ENCODE measurements at places on chromosomes 12 and 14. TPM values are rescaled to one million over a fixed set of nuclear protein-coding genes. Genes with fewer than 3 reads are reported as not detected.

GRCh38 chr12:93078577-93078976, 149.5 kb upstream of the EEA1 start:
- H3K4me1 ChIP-seq: peaks cover 11% of the 10 kb centered on the region
- no peaks in the 10 kb centered on the region for H3K27me3 ChIP-seq
- H3K27ac ChIP-seq: no peak overlapping the region
- H3K36me3 ChIP-seq: no peaks in the 10 kb centered on the region
- DNase-seq: no peak
- no peak overlapping the region for H3K4me3 ChIP-seq

- H3K36me3 ChIP-seq: no peaks in the 10 kb centered on the region
- DNase-seq: no peak
- H3K4me3 ChIP-seq: no peak overlapping the region
- no peaks in the 10 kb centered on the region for H3K27me3 ChIP-seq
Measured at GRCh38 chr14:31962920-31963319, 114.2 kb upstream of the ARHGAP5 start.

GRCh38 chr12:74286254-74286653, 251.4 kb upstream of the ATXN7L3B start:
- H3K4me3 ChIP-seq: no peak overlapping the region
- DNase-seq: no peak
- H3K27me3 ChIP-seq: no peaks in the 10 kb centered on the region
- peaks cover 17% of the 10 kb centered on the region for H3K4me1 ChIP-seq
- no peaks in the 10 kb centered on the region for H3K36me3 ChIP-seq

DNA sequence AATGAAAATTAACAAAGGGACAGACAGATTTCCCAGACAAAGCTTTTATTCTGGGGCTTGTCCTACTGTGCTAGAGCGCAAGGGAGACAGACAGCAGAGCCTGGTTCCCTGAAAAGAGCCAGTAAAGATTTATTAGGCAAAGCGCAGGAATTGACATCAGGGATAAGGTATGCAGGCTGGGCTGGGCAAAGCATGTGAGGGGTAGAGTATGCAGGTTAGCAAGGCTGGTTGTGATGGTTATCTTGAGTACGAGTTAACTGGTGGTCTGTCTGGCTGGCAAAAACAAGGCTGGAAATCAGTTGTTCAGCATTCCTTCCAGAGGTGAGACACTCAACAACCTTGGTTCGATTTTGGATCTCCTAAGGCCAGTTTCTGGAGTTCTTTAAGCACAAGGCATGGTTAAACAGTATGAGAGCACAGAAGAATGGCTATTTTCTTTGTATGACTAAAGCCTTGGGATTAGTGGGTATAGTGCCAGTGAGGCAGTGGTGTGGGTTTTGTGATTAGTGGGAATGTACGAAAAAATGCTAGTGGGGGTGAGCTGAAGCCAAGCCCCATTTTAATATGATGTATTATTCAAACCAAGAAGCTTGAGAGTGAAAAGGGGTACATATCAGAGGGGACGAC, 30.9 kb downstream of the BTBD7 start:
- peak overlapping the region; percentile 62 for H3K27ac ChIP-seq
- H3K36me3 ChIP-seq: no peaks in the 10 kb centered on the region
- H3K4me3 ChIP-seq: no peak overlapping the region
- peaks cover 9% of the 10 kb centered on the region for H3K4me1 ChIP-seq

Gene ZC2HC1C
- total RNA-seq: 9.5 TPM

- no peaks in the 10 kb centered on the region for H3K36me3 ChIP-seq
- H3K4me3 ChIP-seq: peak overlapping the region; percentile 94
- DNase-seq: no peak
- peaks cover 21% of the 10 kb centered on the region for H3K4me1 ChIP-seq
- H3K27me3 ChIP-seq: no peaks in the 10 kb centered on the region
- H3K27ac ChIP-seq: no peak overlapping the region
Measured at GRCh38 chr14:93114713-93115068, 1.0 kb downstream of the ITPK1 start.

Gene OTUB2
- total RNA-seq: 7.7 TPM

- no peaks in the 10 kb centered on the region for H3K36me3 ChIP-seq
- no peak for DNase-seq
- H3K27ac ChIP-seq: no peak overlapping the region
- H3K4me3 ChIP-seq: no peak overlapping the region
Measured at GRCh38 chr14:104230946-104231345, 92.6 kb downstream of the KIF26A start.

Gene PTPRR
- 3.1 TPM for total RNA-seq

DNA sequence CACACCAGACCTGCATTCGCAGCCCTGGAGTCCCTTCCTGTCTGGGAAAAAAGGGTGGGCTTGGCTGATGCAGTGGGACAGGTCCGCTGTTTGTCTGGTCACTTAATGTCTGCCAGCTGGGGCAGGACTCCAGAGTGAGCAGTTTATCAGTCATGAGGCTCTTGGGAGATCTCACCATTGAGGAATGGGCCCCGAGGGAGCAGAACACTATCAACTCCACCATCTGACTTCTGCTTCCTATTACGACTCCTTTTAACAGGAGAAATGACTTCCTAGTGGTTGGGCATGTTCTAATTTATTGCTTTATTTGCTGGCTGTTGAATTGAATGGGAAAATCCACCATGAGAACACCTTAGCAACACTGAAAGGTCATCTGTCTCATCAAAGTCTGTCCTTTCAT, 182.5 kb upstream of the RASSF8 start:
- peak overlapping the region; percentile 38 for H3K27ac ChIP-seq
- DNase-seq: peak; percentile 87
- no peaks in the 10 kb centered on the region for H3K36me3 ChIP-seq
- H3K4me3 ChIP-seq: no peak overlapping the region
- H3K27me3 ChIP-seq: no peaks in the 10 kb centered on the region

- no peak for DNase-seq
- H3K4me1 ChIP-seq: peaks cover 2% of the 10 kb centered on the region
- H3K27ac ChIP-seq: no peak overlapping the region
- no peak overlapping the region for H3K4me3 ChIP-seq
- no peaks in the 10 kb centered on the region for H3K36me3 ChIP-seq
Measured at GRCh38 chr14:93987376-93987775, 9.7 kb upstream of the CCDC197 start.

Gene CRY1
- 32.0 TPM for total RNA-seq

Gene KRT75
- total RNA-seq: 38.5 TPM

Gene KLHL33
- 0.17 TPM for total RNA-seq

GRCh38 chr14:103686831-103687485, 28.3 kb downstream of the XRCC3 start:
- H3K27ac ChIP-seq: no peak overlapping the region

DNA sequence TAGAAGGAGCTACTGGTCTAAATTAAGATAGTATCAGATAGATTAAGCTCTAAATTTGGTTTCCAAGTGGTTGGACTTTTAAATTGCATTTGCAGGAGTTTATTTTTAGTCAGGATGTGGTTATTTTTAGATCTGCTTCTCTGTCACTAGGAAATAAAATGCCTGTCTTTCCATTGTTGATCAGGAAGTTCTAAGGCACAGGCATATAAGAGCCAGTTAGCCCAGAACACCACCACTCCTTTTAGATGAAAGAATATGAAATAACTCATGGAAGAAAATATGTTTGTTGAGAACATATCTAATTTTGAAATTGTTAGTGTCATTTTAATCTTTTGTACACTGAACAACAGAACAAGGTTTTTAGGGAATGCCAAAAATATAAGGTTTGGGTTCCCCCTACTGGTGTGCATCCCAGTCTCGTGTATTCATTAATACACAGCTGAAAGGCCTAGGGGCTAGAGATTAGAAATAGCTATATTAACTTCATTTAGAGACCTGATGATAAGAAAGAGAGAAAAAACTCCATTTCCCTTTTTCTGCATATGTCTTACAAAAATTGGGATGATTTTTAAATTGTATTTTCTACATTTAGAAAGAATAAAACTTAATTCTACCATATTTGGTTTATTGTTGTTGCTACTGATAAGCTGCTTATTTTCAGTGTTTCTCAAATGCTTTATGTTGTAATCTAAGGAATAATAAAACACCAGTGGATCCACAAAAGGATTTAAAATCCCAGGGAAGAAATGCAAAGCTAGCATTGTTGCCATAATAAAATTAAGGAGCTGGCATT, 67.2 kb downstream of the RIC8B start:
- DNase-seq: peak; percentile 71
- H3K36me3 ChIP-seq: peaks cover 17% of the 10 kb centered on the region
- no peak overlapping the region for H3K27ac ChIP-seq
- no peaks in the 10 kb centered on the region for H3K27me3 ChIP-seq
- H3K4me1 ChIP-seq: peaks cover 25% of the 10 kb centered on the region
- no peak overlapping the region for H3K4me3 ChIP-seq

- no peak overlapping the region for H3K4me3 ChIP-seq
- no peak for DNase-seq
- H3K36me3 ChIP-seq: no peaks in the 10 kb centered on the region
- H3K27me3 ChIP-seq: no peaks in the 10 kb centered on the region
- peaks cover 70% of the 10 kb centered on the region for H3K4me1 ChIP-seq
- peak overlapping the region; percentile 95 for H3K27ac ChIP-seq
Measured at GRCh38 chr12:12806784-12807516, 6.2 kb upstream of the DDX47 start.

DNA sequence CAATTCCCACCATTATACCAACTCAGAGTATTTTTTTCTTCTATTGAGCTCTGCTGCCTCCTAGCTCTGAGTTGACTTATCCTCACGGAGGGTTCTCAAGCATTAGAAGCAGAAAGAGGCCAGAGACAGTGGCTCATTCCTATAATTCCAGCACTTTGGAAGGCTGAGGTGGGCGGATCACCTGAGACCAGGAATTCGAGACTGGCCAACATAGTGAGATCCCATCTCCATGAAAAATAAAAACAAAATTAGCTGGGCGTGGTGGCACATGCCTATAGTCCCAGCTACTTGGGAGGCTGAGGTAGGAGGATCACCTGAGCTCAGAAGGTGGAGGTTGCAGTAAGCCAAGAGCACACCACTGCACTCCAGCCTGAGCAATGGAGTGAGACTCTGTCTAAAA, 21.0 kb downstream of the HPD start:
- H3K4me3 ChIP-seq: no peak overlapping the region
- 0 out of 2 replicates have a peak, but pooled peaks cover 4% of the 10 kb centered on the region for H3K4me1 ChIP-seq
- no peak for DNase-seq
- H3K27me3 ChIP-seq: no peaks in the 10 kb centered on the region
- H3K36me3 ChIP-seq: no peaks in the 10 kb centered on the region

GRCh38 chr12:1924996-1925683, 6.7 kb upstream of the CACNA2D4 start:
- H3K36me3 ChIP-seq: no peaks in the 10 kb centered on the region
- no peaks in the 10 kb centered on the region for H3K4me1 ChIP-seq
- peaks cover 24% of the 10 kb centered on the region for H3K27me3 ChIP-seq
- no peak overlapping the region for H3K27ac ChIP-seq
- H3K4me3 ChIP-seq: no peak overlapping the region

GRCh38 chr12:108700833-108701541, 30.3 kb downstream of the CORO1C start:
- H3K36me3 ChIP-seq: peaks cover 55% of the 10 kb centered on the region
- H3K27ac ChIP-seq: no peak overlapping the region
- H3K27me3 ChIP-seq: no peaks in the 10 kb centered on the region
- DNase-seq: no peak

GRCh38 chr12:109554761-109555160, 18.5 kb downstream of the MMAB start:
- H3K27ac ChIP-seq: no peak overlapping the region
- no peaks in the 10 kb centered on the region for H3K36me3 ChIP-seq
- H3K4me3 ChIP-seq: no peak overlapping the region
- H3K27me3 ChIP-seq: no peaks in the 10 kb centered on the region
- no peak for DNase-seq

- H3K27ac ChIP-seq: no peak overlapping the region
- no peaks in the 10 kb centered on the region for H3K36me3 ChIP-seq
- peaks cover 5% of the 10 kb centered on the region for H3K4me1 ChIP-seq
Measured at GRCh38 chr12:56763753-56764657, 881 bp downstream of the HSD17B6 start.

Gene SRRM4
- under 0.01 TPM for total RNA-seq

GRCh38 chr14:91243074-91243471, 1.4 kb downstream of the GPR68 start:
- peak overlapping the region; percentile 59 for H3K27ac ChIP-seq
- H3K27me3 ChIP-seq: no peaks in the 10 kb centered on the region
- H3K4me3 ChIP-seq: no peak overlapping the region
- H3K4me1 ChIP-seq: peaks cover 12% of the 10 kb centered on the region

Gene SLC5A8
- total RNA-seq: not detected

- DNase-seq: no peak
- H3K4me1 ChIP-seq: peaks cover 5% of the 10 kb centered on the region
- H3K27me3 ChIP-seq: no peaks in the 10 kb centered on the region
- no peak overlapping the region for H3K27ac ChIP-seq
- H3K4me3 ChIP-seq: peak overlapping the region; percentile 79
Measured at GRCh38 chr12:8027856-8028255, 4.7 kb upstream of the FOXJ2 start.

- no peaks in the 10 kb centered on the region for H3K27me3 ChIP-seq
- no peak overlapping the region for H3K4me3 ChIP-seq
- H3K4me1 ChIP-seq: 0 out of 2 replicates have a peak, but pooled peaks cover 6% of the 10 kb centered on the region
Measured at GRCh38 chr14:102805371-102805891, 28.2 kb downstream of the TRAF3 start.

- H3K36me3 ChIP-seq: no peaks in the 10 kb centered on the region
- H3K27ac ChIP-seq: no peak overlapping the region
- no peak for DNase-seq
- H3K4me1 ChIP-seq: no peaks in the 10 kb centered on the region
- H3K27me3 ChIP-seq: peaks cover 74% of the 10 kb centered on the region
Measured at GRCh38 chr14:57609192-57610075, 115.8 kb upstream of the CCDC198 start.

Gene GPX2
- total RNA-seq: 4.3 TPM

DNA sequence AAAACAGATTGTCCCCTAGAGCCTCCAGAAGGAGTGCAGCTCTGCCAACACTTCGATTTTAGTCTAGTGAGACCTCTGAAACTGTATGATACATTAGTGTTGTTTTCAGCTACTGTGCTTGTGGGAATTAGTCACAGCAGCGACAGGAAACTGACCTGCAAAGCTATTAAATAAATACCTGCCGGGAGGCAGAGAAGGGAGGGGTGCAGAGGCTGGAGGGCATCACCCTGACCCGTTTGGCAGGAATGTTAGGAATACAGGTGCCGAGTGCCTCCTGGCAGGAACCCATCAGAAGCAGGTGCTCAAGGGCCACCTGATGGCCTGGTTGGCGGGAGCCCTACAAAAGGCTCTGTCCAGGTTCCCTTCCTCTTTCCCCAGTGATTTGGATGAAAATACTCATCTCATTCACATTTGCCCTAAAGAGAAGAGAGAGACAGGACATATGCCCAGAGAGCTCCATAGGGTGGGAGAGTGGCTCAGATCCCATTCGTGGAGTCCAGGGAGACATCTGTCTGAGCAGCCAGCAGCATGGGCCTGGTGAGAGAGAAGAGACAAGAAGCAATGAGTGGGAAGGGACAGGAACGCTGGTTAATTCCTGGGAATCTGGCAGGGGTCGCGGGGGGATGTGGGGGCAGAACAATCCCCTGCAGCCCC, 44.6 kb downstream of the C14orf132 start:
- H3K27ac ChIP-seq: no peak overlapping the region
- no peaks in the 10 kb centered on the region for H3K36me3 ChIP-seq
- peaks cover 28% of the 10 kb centered on the region for H3K4me1 ChIP-seq
- peak; percentile 85 for DNase-seq
- no peak overlapping the region for H3K4me3 ChIP-seq

Gene SERPINA10
- not detected for total RNA-seq

Gene PRORP
- 25.1 TPM for total RNA-seq

GRCh38 chr12:121295746-121296617, 527 bp downstream of the CAMKK2 start:
- H3K4me3 ChIP-seq: peak overlapping the region; percentile 77
- peak; percentile 21 for DNase-seq
- H3K36me3 ChIP-seq: no peaks in the 10 kb centered on the region
- H3K27ac ChIP-seq: peak overlapping the region; percentile 21
- H3K4me1 ChIP-seq: peaks cover 12% of the 10 kb centered on the region
- no peaks in the 10 kb centered on the region for H3K27me3 ChIP-seq

Data from PC-3 (cell line).